ENCODE measurements at places on chromosomes 12 and 14.
A peak's percentile ranks its signal among the peaks of the same experiment; 100 is the strongest.

DNA sequence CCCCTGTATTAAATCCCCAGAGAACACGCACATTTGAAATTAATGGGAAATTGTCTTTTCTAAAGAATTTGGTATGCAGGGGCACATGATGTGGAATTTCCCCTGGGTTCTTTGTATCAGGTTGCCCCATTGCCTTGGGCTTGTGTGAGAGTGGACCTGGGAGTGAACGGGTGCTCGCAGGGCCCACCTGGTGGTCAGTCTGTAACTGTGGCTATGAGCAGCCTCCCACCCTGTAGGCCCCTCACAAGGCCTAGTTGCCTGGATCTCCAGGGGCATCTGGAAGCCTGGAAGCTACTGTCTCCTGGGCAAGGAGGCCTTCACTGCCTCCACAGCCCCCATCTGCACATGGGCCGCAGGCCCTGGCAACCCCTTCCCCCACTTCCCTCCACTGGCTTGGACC lies 96.7 kb downstream of the SLC25A47 start:
- no peak for DNase-seq

DNA sequence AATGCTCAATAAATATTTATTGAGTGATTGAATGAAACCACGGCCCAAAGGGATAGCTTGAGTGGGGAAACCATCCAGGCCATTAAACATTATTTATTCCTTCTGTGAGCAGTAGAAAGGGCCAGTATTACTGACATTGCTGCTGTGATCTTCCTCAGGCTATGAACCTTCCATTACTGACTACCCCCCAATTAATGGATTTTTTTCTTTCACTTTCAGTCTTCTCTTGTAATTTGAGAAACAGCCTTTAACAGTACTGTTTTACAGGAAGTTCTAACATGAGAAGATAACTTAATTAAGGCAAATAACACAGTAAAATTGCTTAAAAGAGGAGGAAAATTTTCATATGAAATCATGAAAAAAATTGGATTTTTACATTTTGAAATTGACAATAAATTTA lies 629.5 kb downstream of the TRHDE start:
- DNase-seq = no peak

- no peak for DNase-seq
Observed at GRCh38 chr12:15842108-15842507, 40.1 kb upstream of the STRAP start.

- no peak for DNase-seq
Observed at GRCh38 chr12:92486443-92487137, 216.2 kb upstream of the PLEKHG7 start.

GRCh38 chr12:86675197-86675596 lies 419.0 kb upstream of the MGAT4C start:
- DNase-seq = no peak

DNA sequence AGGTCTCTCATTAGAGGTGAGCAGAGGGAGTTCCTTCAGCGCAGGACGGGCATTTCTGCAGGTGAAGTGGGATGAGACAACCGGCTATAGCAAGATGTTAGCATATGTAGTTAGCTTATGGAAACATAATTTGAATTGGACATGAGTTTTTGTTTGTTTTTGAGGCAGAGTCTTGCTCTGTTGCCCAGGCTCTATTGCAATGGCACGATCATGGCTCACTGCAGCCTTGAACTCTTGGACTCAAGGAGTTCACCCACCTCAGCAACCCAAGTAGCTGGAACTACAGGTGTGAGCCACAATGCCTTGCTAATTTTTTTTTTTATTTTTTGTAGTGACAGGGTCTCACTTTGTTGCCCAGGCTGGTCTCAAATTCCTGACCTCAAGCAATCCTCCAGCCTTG lies 69.2 kb downstream of the RCOR1 start:
- DNase-seq = no peak

- DNase-seq = no peak
Observed at GRCh38 chr14:92729634-92730358, 18.6 kb downstream of the LGMN start.

GRCh38 chr14:23097786-23098185 lies 2.5 kb downstream of the C14orf119 start:
- DNase-seq = no peak

GRCh38 chr14:77897374-77897773 lies 97.5 kb downstream of the ADCK1 start:
- DNase-seq = no peak

- DNase-seq = peak; percentile 73
Observed at GRCh38 chr12:108568338-108569154, 6.2 kb downstream of the ISCU start.

DNA sequence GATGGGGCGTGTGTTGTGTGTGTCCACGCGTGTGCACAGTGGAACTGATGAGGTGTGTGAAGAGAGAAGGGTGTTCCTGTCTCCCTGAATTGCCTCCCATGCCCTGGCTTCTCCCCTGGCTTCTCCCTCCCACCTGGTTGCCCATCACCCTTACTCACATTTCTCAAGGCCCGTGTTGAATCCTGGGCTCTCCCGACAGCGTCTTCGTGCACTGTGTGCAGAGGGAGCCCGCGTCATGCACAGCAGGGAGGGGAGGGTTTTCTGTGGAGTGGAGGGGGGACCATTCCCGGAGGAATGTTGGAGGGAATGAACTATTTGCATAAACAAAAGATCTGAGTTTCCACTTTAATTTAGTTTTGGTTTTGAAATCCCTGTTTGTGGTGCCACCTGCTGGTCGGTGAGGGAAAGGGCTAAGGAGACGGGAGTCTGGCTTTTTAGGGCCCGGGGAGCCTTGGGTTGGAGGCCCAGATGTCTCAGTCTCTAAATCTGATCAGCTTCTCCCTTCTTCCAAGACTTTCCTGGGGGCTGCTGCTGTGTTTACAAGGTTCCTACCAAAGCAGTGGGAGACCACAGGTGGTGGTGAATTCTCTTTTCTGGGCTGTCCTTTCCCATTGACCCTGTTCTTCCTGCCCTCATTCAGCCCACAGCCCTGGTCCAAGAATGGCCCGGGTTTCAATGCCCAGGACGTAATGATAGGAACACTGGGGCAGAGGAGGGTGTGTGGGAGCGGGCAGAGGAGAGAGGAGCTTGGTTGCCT lies at the start of gene C1R:
Gene C1R (minus strand): TSS at position 217 of the 757 bp plus-strand sequence. CDS start 57 bp downstream, at position 160.
- peak; percentile 75 for DNase-seq

GRCh38 chr12:34602213-34602940 lies 580.1 kb downstream of the ALG10 start:
- DNase-seq = no peak

- no peak for DNase-seq
Observed at GRCh38 chr12:96522690-96523089, 33.3 kb downstream of the CFAP54 start.

DNA sequence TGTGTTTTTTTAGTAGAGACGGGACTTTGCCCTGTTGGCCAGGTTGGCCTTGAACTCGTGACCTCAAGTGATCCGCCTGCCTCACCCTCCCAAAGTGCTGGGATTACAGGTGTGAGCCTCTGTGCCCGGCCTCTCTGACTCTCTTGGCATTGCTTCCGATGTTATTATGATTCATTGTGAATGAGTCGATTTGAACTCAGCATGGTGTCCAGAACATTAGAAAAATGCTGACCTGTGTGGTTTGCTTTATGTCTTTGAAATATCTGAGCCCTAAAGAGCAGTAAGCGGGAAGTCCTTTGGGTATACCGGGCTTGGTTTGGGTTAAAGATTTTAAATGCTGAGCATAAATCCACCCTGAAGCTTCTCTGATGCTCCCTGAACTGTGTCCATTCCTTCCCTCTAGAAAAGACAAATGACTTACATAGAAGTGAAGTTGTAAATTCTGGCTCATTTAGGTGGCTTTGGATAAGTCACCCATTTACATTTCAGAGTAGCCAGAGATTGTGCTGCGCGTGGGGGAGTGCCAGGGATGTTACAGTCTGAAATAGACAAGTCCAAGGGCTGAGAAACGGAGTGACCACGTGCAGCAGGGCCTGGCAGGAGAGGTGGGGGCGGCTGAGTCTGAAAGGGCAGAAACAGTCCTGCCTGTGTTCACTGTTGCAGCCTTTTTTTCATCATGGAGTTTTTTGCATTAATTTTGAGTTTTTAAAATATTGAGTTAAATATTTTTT lies 39.6 kb downstream of the SLC15A4 start:
- no peak for DNase-seq

GRCh38 chr14:96631621-96632362 lies 129.6 kb downstream of the PAPOLA start:
- no peak for DNase-seq

- peak; percentile 24 for DNase-seq
Observed at GRCh38 chr12:56723889-56724700, 1.0 kb downstream of the NACA start.

DNA sequence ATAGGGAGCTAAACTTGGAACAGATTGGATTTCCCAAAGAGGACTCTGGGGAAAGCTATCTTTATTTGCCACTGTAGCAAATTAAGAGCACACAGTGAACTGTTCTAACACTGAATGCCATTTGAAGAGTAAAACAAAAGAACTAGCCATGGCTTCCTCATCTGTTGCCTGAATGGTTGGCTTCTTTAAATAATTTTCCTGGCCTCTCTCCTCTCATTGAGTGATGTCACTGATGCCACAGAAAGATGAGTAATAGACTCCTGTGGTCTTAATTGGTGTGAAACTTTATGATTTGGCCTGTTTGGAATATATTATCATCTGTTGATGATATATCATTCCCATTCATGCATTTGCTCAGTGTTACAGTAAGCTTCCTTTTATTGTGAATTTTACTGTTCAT lies 42.5 kb downstream of the WDR20 start:
- DNase-seq = no peak
